Stimulated activated CD4-positive, alpha-beta T cell treated with anti-CD3 and anti-CD28 coated beads, Interleukin-1b, Interleukin-23, amount 100 ng/mL, for 48 hours (primary cell): ENCODE measurements at places on chromosomes 1 and 21.

DNA sequence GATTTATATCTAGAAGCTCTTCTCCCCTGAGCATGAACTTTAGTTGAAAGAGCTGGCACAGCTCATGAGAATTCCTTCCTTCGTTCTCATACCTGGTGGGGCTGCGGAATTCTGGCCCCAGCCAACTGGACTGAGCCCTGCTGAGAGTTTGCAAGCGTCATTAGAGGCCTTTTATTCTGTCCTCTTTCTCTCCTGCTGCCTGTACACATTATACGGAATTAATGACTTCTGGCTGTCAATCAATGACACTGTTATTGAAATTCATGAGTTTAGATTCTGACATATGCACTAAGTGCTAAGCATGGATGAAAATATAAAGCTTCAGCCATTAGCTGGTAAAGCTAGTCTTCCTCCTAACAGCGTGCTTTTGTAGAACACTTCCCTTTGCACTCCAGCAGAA is 27.5 kb downstream of the KAZN start:
- DNase-seq, result no peak

- peak; percentile 31 for DNase-seq
Observed at GRCh38 chr1:58768971-58769808, 14.7 kb downstream of the JUN start.

GRCh38 chr1:116377541-116378529 is 4.8 kb downstream of the ATP1A1 start:
- peak; percentile 44 for DNase-seq

GRCh38 chr1:224852901-224853568 is 76.4 kb upstream of the DNAH14 start:
- no peak for DNase-seq

- no peak for DNase-seq
Observed at GRCh38 chr21:34635307-34635706, 20.4 kb upstream of the RCAN1 start.

- DNase-seq, result no peak
Observed at GRCh38 chr1:99281105-99281504, 16.8 kb downstream of the PLPPR4 start.

DNA sequence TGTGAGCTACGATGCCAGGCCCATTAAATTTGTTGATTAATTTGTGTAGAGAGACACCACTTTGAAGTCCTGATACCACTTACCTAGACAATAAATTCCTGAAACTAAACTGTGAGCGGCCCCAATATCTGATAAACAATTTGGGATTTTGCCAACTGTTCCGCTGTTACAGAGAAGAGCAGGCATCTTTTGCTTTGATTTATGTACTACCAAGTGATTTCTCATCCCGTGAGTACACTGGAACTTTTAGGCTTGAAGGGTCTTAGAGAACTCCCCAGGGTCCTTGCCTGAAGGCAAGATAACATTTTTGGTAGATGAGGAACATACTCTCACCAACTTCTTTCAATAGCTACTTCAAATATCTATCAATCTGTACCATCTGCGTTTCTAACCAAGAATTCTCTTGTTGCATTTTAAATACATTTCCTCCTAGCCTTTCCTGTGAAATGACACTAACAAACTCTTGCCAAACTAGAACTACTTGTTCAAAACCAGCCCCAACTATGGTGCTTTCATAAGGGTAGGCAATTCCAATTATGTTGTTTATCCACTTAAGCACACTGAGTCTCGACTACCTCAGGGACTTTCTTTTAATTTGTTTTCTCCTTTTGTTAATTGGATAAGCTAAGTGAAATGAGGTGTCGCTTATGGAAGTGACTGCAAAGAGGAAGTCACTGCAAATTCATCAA is 23.2 kb upstream of the SLC30A1 start:
- DNase-seq, result no peak

DNA sequence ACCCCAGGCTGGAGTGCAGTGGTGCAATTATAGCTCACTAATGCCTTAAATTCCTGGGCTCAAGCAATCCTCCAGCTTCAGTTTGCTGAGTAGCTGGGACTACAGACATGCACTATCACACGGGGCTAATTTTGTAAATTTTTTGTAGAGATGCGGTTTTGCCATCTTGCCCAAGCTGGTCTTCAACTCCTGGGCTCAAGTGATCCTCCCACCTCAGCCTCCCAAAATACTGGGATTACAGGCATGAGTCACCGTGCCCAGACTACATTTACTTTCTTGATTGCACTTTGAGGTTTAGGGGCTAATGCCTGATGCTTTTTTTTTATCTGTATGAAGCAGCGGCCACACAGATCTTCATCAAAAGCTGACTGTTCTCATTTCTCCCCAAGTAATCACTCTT is 124.6 kb downstream of the KIF26B start:
- DNase-seq, result no peak

- DNase-seq, result no peak
Observed at GRCh38 chr21:35077975-35078374, 28.9 kb upstream of the RUNX1 start.

DNA sequence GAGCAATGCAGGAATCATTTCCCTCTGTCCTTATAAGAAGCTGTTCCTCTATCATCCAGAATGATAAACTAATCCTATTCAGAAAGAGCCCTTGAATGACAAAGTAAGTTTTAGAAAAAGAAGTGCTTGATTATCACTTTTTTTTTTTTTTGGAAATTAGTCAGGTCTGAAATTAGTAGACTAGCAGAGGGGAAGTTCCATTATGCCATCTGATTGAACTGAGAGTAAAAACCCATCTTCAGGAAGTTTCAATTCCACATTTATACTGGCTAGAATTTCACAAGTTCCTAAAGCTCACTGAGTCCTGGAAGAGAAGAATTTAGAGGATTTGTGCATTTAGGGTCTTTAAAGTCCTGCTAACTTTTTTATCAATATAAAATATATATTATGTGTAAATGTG is 128.8 kb upstream of the COA6 start:
- no peak for DNase-seq

- DNase-seq, result no peak
Observed at GRCh38 chr1:205563927-205564441, 59.5 kb downstream of the CDK18 start.

GRCh38 chr1:182141040-182141439 is 79.5 kb upstream of the ZNF648 start:
- no peak for DNase-seq

- no peak for DNase-seq
Observed at GRCh38 chr1:214567481-214567980, 16.1 kb upstream of the PTPN14 start.

DNA sequence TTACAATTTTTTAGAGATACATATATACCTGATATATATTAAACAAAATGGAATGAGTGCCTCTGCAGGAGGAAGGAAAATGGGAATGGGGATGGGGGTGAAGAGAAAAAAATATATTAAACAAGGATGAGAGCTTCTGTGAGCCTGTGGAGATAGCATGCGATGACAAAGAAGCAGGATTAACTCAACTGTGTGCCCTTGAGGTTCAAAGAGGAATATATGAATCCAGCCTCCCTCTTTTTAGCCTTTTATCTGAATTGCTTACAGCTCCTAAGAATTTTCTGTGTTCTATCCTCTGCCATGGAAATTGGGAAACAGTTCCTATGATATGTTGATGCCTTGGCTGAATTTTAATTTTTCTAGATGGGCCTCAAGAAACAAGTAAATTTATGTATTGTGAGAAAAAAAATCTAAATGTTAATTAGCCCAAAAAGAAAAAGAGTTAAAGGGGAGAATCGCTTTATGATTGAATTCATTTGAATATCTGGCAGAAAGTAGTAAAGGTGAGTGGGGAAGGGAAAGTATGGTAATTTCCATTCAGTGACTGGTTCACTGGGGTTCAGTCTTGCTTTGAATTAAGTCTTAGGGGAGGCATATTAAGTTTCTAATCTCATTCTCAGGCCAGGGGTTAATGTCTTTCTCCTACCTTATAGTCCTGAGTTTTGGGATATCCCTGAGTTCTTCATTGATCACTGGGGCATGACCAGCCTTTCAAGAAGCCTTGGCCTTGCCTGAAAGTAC is 106.3 kb upstream of the HMCN1 start:
- DNase-seq, result no peak

DNA sequence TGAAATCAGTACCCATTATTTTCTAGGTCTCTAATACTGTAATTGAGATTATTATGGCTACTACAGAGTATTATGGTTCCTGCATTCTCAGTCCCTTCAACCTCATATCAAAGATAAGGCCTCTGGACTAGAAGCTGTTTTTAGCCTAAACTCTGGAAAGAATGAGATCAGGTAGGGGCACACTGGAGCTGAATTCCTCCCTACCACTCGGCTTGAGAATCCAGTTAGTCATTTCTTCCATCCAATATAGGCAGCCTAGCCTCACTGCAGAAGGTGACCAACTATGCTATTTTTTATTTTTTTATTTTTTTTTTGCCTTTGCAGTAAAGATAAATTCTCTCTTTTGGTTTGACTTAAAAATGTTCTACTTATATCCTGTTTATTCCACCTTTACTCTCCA is 8.0 kb upstream of the HAX1 start:
- DNase-seq, result no peak

- no peak for DNase-seq
Observed at GRCh38 chr1:61740751-61741700, 1.3 kb upstream of the PATJ start.

DNA sequence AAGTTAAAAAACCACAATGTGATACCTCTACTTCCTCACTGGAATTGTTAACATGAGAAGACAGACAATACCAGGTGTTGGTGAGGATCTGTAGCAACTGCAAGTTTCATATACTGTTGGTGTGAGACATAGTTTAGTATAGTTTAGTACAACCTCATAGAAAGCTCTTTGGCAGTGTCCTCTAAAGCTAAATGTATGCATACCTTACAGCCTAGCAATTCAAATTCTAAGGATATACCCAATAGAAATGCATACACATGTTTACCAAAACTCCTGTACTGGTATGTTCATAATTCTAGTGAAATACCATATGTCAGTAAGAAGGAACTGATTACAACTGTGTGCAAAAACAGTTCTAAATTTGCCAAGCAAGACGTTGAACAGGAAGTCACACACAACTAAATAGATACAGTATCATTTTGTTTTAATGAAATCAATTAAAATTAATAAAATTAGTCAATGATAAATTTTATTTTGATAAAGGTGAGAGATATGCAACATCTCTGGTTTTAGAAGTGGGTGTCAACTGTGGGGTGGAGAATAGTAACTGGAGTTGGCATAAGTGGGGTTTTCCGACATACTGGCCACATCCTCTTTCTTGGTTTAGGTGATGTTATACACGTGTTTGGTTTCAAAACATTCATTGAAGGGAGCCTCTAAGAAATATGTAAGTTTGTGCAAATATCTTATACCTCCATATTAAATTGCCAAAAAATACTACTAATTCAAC is 450.7 kb downstream of the PTPRC start:
- DNase-seq, result peak; percentile 12

DNA sequence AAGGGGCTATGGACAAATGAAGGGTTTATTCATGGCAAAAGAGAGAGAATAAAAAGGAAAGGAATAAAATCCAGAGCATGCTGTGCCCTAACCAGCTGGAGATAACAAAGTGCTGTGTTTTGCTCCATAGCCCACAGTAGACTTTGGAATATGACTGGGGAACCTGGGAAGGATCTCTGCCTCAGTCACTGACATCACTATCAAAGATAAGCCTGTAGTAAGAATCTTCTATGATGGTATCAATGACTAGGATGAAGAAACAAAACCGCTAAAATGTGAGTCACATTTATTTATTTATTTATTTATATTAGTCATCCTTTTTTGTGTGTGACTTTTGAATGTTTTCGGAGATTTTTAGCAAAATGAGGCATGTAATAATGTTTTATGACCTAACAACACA is 56.3 kb downstream of the NVL start:
- DNase-seq, result no peak

DNA sequence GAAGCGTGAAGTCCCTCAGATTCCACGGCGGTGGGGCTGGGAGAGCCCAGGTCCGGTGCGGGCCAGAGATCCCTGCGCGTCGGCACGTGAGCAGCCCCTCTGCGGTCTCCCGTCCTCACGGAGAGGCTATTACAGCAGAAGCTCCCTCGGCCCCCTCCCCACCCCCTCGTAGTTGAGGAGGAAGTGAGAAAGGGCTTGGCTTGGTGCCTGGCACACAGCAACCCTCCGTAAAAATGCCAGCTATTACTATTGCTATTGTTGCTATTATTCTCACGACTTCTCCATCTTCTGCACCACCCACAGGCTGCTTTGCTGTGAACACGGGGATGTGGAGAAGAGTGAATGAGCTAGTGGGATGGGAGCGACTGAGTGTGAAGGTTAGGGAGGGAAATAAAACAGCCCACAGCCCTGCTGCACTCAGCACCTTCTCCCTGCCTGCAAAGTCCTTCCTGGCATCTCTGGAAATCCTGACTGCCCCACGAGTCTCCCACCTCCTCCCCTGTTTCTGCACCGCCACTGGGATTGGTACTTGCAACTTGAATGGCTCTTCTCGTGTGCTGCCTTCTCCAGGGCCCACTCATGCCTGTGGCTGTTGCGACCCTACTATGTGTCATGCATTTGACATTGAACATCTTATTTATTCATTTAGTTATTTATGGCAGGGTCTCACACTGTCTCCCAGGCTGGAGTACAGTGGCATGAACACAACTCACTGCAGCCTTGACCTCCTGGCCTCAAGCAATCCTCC is 26.6 kb downstream of the ZBTB18 start:
- DNase-seq, result no peak

GRCh38 chr1:152071123-152071522 is 17.7 kb downstream of the TCHHL1 start:
- no peak for DNase-seq

- DNase-seq, result no peak
Observed at GRCh38 chr1:235972311-235972689, 92.6 kb downstream of the NID1 start.

- DNase-seq, result no peak
Observed at GRCh38 chr1:6950001-6950765, 164.9 kb downstream of the CAMTA1 start.

GRCh38 chr1:89762386-89762778 is 58.5 kb upstream of the LRRC8D start:
- no peak for DNase-seq

GRCh38 chr21:21064353-21064752 is 66.1 kb downstream of the NCAM2 start:
- no peak for DNase-seq

- DNase-seq, result no peak
Observed at GRCh38 chr1:3058263-3059030, 10.6 kb upstream of the PRDM16 start.

DNA sequence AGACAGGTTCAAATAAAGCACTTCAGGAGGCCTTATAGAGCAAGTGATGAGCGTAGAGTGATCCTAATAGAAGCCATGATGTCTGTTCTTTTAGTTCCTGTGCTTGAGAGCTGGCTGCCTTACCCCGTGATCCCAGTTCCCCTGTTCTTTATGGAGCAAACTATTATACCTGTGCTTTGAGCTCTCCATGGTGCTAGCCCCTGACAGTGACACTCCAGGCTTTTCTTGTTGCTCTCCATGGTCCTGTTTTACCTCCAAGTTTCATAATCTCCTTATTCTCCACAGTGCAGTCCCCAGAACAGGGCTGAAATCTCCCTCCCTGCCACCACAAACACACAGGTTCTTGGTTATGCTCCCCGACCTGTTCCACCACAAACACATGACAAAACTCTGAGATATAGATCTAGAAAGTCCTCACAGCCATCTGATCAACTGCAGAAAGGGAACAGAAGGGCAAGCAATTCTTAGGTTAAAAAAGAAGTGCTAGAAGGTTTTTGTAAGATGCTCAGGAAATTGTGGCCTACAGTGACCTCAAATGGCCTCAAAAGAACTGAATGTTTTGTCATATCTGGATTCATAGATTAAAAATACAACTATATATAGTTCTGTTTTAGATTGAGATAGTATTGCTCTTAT is 6.0 kb downstream of the CADM3 start:
- no peak for DNase-seq

GRCh38 chr1:151147132-151147503 is 687 bp upstream of the SEMA6C start:
- no peak for DNase-seq

GRCh38 chr21:31158789-31159581 is 120.7 kb upstream of the KRTAP19-8 start:
- DNase-seq, result no peak

- no peak for DNase-seq
Observed at GRCh38 chr21:25343774-25344545, 263.3 kb downstream of the MRPL39 start.
